NCI-H187 (cell line): ENCODE measurements at places on chromosomes 12 and 14.

GRCh38 chr14:61178226-61179060, 102.7 kb downstream of the TMEM30B start:
- DNase-seq, result no peak

GRCh38 chr12:51362747-51363342, 16.4 kb upstream of the CELA1 start:
- no peak for DNase-seq

DNA sequence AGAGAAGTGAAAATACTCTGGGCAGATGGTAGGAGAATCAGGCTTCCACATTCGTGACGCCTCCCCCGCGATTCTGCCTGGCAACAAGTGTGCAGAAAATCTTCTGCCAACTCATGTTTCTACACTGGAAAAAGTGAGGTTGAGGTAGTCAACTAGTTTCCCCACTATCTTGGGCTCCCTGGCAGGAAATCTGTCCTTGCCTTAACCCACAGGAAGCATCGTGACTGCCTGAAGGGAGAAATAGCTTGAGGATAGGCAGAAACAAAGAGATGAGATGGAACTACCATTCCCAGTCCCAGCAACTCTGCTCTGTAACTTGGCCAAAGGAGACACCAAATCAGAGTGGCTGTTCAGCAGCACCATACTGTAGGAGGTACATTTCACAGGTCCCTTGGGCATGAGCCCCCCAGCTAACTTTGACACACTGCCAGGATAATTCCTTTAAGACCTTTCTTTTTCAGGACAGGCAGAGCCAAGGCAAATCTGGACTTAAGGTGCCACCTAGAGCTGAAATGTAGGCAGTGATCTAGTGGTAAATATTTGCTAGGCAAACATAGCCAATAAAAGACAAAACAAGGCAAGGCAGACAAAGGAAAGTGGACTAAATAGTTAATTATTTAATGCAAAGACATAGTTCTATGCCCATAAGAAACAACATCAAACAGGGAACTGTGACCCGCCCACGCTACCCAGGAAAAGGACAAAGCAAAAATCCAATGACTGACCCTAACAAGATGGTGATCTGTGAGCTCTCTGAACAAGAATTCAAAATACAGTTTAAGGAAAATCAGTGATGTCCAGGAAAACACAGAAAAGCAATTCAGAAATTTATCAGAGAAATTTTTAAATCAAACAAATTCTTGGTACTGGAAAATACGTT, 205.1 kb downstream of the PTPRO start:
- no peak for DNase-seq

DNA sequence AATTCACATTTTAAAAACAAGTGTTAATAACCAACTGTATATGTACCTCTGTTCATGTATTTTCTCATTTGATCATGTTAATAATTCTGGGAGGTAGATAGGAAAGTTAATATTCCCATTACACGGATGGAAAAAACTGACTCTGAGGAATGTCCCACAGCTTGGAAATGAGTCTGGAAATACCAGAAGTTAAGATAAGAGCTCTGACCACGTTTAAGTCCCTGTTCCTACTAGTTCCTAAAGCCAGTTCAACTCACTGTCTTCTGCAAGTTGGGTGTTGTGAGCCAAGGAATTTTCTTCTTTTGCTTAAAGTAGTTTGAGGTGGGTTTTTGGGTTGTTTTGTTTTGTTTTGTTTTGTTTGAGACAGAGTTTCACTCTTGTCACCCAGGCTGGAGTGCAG, 104.5 kb downstream of the TMEM30B start:
- no peak for DNase-seq

- DNase-seq, result no peak
Measured at GRCh38 chr14:98733536-98733935, 538.5 kb downstream of the BCL11B start.

- no peak for DNase-seq
Measured at GRCh38 chr14:104178279-104178678, 39.9 kb downstream of the KIF26A start.

DNA sequence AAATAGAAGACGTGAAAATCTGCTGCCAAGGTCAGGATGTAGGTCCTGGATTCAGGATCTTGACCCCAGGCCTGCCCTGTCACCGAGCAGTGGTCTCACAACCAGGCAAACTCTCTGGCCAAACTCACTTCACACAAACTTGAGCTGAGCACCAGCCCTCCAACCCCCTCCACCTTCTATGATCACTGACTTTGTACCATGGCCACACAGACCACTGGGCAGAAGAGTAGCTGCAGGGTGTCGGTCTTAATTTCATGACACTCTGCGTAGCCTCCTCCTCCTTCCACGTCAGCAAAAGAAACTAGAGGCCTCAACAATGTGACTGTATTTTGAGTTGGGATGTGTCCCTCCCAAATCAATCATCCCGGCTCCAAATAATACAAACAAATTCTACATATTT, 7.2 kb upstream of the TBX3 start:
- no peak for DNase-seq

DNA sequence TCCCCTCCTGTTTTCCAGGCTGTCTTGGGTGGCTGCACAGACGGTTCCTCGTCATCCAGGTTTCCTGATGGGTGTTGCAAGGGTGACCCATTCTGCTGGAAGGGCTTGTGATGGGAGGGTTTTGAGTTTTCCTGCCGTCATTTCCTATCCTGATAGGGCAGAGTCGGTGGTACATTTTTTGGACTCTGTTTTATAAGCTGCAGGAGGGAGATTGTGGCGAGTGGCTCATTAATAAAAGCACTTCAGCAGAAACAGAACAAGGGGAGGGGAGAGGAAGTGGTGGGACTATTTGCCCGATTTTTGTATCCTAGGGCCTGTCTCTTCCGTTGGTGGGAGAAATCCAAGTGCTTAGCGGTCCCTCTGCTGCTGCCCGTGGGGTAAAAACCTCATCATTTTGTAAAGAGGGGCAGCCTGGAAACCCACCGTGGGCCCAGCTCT, 40.0 kb downstream of the TSPAN9 start:
- no peak for DNase-seq
